Activated naive CD8-positive, alpha-beta T cell treated with anti-CD3 and anti-CD28 coated beads for 36 hours (primary cell): ENCODE measurements at places on chromosomes 3 and 15. TPM values are rescaled to one million over a fixed set of nuclear protein-coding genes. Genes with fewer than 3 reads are reported as not detected.

DNA sequence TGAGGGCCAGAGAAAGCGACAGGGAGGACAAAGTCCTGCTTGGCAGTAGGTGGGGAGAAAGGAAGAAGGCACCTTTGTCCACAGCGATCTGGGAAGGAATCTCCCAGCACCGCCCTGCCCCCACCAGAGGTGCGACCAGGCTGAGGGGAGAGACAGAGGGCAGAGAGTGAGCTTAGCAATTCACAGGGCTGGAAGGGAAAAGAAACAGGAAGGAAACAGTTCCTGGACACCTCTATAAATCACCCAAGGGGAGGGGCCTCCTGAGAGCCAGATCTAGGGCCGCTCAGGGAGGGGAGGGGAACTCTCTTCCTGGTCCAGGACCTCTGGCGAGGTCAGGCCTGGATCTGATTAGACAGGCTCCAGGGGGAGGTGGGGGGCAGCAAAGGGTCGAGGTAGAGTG is 35.4 kb downstream of the RNU5B-1 start:
- no peak overlapping the region for H3K4me3 ChIP-seq
- no peak for DNase-seq
- H3K4me1 ChIP-seq, result no peaks in the 10 kb centered on the region

- H3K4me1 ChIP-seq, result peaks cover 13% of the 10 kb centered on the region
- H3K4me3 ChIP-seq, result no peak overlapping the region
- DNase-seq, result no peak
- H3K36me3 ChIP-seq, result no peaks in the 10 kb centered on the region
Observed at GRCh38 chr3:141379250-141379966, 11.1 kb downstream of the ZBTB38 start.

DNA sequence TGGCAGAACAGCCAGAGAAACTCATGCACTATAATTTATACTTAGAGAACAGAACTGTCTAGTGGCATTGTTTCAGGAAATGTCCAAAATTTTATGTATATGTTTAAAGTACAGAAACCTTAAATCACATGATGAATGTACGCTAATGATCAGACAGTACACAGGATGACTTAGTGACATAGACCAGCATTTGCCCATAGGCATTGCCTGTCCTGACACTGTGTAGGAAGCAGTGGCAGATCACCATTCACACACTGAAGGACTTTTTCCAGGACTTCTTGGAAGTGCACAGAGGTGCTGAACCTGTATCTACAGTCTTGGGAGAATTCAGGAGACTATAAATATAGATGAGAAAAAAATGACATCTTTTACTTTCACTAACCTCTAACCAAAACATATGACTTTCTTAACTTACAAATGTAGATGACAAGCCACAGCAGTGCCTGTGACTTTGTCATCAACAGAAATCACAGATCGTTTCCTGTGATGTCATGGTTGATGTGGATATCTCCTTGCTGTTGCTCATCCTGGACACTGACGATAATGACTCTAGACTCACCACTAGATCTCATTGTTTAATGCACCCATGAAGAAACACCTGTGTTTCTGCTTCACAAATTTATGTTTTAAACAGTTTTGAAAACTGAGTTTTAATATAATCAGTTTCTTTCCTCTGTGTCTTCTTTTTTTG is 183.2 kb downstream of the CACNA2D3 start:
- H3K4me3 ChIP-seq, result no peak overlapping the region
- H3K4me1 ChIP-seq, result peaks cover 2% of the 10 kb centered on the region
- no peak for DNase-seq
- no peaks in the 10 kb centered on the region for H3K36me3 ChIP-seq
- H3K27ac ChIP-seq, result no peak overlapping the region

DNA sequence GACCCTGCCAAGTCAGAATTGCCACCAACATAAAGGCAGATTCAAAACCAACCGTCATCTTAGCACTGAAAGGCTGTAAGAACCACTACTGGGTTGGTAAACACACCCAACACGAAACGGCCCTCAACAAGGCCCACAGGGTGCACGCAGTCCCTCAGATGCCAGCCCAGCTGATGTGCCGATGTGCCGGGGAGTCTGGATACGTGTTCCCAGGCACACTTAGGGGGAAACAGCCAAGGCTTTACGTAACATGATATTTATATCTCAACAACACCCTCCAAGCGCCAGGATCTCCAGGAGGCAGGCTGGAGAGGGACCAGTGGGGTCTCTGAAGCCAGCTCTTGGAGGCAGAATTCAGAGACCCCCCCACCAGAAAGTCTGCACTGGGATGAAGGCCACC is 14.2 kb downstream of the POC1A start:
- peaks cover 16% of the 10 kb centered on the region for H3K36me3 ChIP-seq
- H3K4me3 ChIP-seq, result no peak overlapping the region
- no peak overlapping the region for H3K27ac ChIP-seq
- peaks cover 7% of the 10 kb centered on the region for H3K4me1 ChIP-seq
- no peak for DNase-seq

RETNLB gene
- not detected for total RNA-seq

- no peak for DNase-seq
- H3K36me3 ChIP-seq, result no peaks in the 10 kb centered on the region
- H3K27me3 ChIP-seq, result no peaks in the 10 kb centered on the region
- no peak overlapping the region for H3K27ac ChIP-seq
- no peak overlapping the region for H3K4me3 ChIP-seq
Observed at GRCh38 chr3:191688756-191689433, 227.9 kb downstream of the PYDC2 start.

MAP6D1 gene
- 6.5 TPM for total RNA-seq

- H3K27ac ChIP-seq, result no peak overlapping the region
- no peak for DNase-seq
- H3K4me1 ChIP-seq, result no peaks in the 10 kb centered on the region
- H3K4me3 ChIP-seq, result no peak overlapping the region
Observed at GRCh38 chr3:185687271-185687878, 101.3 kb downstream of the SENP2 start.

- peaks cover 5% of the 10 kb centered on the region for H3K36me3 ChIP-seq
- no peak overlapping the region for H3K4me3 ChIP-seq
- peaks cover 6% of the 10 kb centered on the region for H3K4me1 ChIP-seq
- H3K27ac ChIP-seq, result no peak overlapping the region
- peaks cover 32% of the 10 kb centered on the region for H3K27me3 ChIP-seq
Observed at GRCh38 chr15:48935236-48935635, 28.5 kb downstream of the SHC4 start.

EPB42 gene
- total RNA-seq, result not detected

GRCh38 chr3:72563690-72564370 is 284.4 kb downstream of the SHQ1 start:
- H3K4me1 ChIP-seq, result no peaks in the 10 kb centered on the region
- no peak overlapping the region for H3K4me3 ChIP-seq
- H3K27me3 ChIP-seq, result no peaks in the 10 kb centered on the region
- peaks cover 2% of the 10 kb centered on the region for H3K36me3 ChIP-seq
- H3K27ac ChIP-seq, result no peak overlapping the region
- DNase-seq, result no peak

ATP13A5 gene
- total RNA-seq, result not detected

DNA sequence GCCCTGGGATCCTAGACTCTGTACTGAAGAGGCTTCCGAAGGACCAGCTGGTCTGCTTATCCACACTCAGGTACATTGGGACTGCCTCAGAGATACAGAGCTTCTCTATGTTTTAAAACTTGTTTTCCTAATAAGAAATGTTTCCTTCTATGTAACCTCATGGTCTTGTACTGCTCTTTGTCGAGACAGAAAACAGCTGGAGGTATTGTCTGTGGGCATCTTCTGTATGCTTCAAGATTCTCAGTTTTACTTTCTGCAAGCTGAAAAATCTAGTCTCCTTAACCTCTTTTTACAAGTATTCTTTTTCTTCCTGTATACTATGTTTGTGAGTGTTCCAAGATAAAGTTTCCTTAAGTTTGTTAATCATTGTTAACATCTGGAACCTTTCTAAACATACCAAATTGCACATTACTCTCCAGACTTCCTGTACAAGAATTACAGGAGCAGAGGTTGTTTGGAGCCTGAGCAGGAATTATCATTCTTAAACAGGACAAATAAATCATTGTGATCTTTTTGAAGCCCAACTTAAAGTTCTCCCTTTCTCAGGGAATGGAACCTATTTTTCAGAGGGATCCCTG is 358.3 kb upstream of the CFAP20DC start:
- peaks cover 30% of the 10 kb centered on the region for H3K4me1 ChIP-seq
- no peaks in the 10 kb centered on the region for H3K27me3 ChIP-seq
- H3K4me3 ChIP-seq, result no peak overlapping the region
- no peak for DNase-seq

GRCh38 chr3:164779816-164780215 is 298.5 kb downstream of the SI start:
- no peaks in the 10 kb centered on the region for H3K27me3 ChIP-seq
- H3K36me3 ChIP-seq, result no peaks in the 10 kb centered on the region
- H3K4me3 ChIP-seq, result no peak overlapping the region

DNA sequence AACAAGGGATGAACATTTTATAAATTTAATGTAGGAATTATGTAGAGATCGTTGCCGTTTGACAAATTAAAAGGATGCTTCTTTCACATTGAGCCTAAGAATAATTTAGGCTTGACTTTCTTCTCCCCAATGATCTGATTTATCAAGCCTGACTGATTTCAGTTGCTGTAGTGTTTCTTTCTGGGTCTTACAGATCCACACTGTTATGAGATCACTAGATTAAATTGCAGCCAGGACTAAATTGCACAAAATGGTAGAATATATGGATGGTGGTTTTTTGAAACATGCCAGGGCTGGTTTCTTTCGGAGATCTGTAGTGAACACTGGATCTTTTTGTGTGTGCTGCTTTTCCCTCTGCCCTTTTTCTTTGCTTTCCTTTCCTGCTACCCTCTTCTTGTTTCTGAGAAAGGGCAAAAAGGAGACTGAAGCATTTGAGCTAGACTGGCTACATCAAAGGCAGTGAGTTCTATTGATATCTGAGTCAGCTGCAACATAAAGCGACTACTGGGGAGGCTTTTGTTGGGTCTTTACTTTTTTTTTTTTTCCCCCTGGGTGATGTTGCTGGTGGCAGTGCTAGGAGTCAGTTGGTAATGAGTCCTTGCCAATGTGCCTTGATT is 83.0 kb downstream of the AKAP13 start:
- peaks cover 16% of the 10 kb centered on the region for H3K36me3 ChIP-seq
- no peak overlapping the region for H3K4me3 ChIP-seq
- H3K27ac ChIP-seq, result peak overlapping the region; percentile 66
- no peak for DNase-seq
- peaks cover 53% of the 10 kb centered on the region for H3K4me1 ChIP-seq

GOLGA8T gene
- total RNA-seq, result 0.21 TPM

GRCh38 chr15:79140846-79141570 is 50.4 kb upstream of the RASGRF1 start:
- peaks cover 32% of the 10 kb centered on the region for H3K27me3 ChIP-seq
- H3K4me1 ChIP-seq, result no peaks in the 10 kb centered on the region
- DNase-seq, result no peak
- H3K27ac ChIP-seq, result no peak overlapping the region
- H3K4me3 ChIP-seq, result no peak overlapping the region
- no peaks in the 10 kb centered on the region for H3K36me3 ChIP-seq

CFAP100 gene
- not detected for total RNA-seq

DNA sequence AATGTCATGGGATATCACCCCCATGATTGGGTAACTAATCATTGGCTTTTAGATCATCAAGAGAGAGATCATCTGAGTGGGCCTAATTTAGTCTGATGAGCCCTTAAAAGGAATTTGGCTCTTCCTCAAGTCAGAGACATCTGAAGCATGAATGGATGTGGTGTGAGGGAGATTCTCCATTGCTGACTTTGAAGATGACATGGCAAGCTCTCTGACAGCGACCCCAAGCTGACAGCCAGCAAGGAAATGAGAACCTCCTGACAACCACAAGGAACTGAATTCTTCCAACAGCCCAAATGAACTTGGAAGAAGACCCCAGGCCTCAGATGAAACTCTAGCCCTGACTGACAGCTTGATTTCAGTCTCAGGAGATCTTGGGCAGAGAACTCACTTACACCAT is 108.4 kb upstream of the SPATA12 start:
- no peaks in the 10 kb centered on the region for H3K4me1 ChIP-seq
- no peaks in the 10 kb centered on the region for H3K27me3 ChIP-seq
- H3K27ac ChIP-seq, result no peak overlapping the region
- H3K36me3 ChIP-seq, result no peaks in the 10 kb centered on the region
- no peak for DNase-seq
- H3K4me3 ChIP-seq, result no peak overlapping the region

ZNF774 gene
- total RNA-seq, result 0.82 TPM

- H3K4me3 ChIP-seq, result no peak overlapping the region
- H3K36me3 ChIP-seq, result no peaks in the 10 kb centered on the region
- peaks cover 20% of the 10 kb centered on the region for H3K4me1 ChIP-seq
- no peaks in the 10 kb centered on the region for H3K27me3 ChIP-seq
- DNase-seq, result no peak
Observed at GRCh38 chr3:170352936-170353335, 4.6 kb upstream of the SKIL start.

GRCh38 chr3:141089339-141090152 is 38.4 kb downstream of the SPSB4 start:
- no peak for DNase-seq
- H3K27me3 ChIP-seq, result no peaks in the 10 kb centered on the region
- H3K4me3 ChIP-seq, result no peak overlapping the region
- no peaks in the 10 kb centered on the region for H3K36me3 ChIP-seq

CCR1 gene
- not detected for total RNA-seq

- no peak for DNase-seq
- no peaks in the 10 kb centered on the region for H3K4me1 ChIP-seq
- H3K27me3 ChIP-seq, result peaks cover 7% of the 10 kb centered on the region
- no peak overlapping the region for H3K4me3 ChIP-seq
- H3K27ac ChIP-seq, result no peak overlapping the region
Observed at GRCh38 chr3:37824090-37824953, 37.4 kb upstream of the CTDSPL start.

DNA sequence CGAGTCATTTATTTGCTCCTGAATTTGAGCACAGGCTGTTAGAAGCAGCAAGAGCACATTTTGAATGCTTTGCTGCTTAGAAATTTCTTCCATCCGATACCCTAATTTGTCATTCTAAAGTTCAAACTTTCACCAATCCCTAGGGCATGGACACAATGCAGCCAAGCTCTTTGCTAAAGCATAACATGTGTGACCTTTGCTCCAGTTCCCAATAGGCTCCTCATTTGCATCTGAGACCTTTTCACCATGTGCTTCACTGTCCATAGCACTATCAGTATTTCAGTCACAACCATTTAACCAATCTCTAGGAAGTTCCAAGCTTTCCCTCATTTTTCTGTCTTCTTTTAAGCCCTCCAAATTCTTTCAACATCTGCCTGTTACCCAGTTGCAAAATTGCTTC is 1333.1 kb downstream of the SI start:
- no peak overlapping the region for H3K4me3 ChIP-seq
- no peak overlapping the region for H3K27ac ChIP-seq
- no peaks in the 10 kb centered on the region for H3K27me3 ChIP-seq
- no peaks in the 10 kb centered on the region for H3K36me3 ChIP-seq

EPHB1 gene
- not detected for total RNA-seq

APH1B gene
- total RNA-seq, result 9.3 TPM

DNA sequence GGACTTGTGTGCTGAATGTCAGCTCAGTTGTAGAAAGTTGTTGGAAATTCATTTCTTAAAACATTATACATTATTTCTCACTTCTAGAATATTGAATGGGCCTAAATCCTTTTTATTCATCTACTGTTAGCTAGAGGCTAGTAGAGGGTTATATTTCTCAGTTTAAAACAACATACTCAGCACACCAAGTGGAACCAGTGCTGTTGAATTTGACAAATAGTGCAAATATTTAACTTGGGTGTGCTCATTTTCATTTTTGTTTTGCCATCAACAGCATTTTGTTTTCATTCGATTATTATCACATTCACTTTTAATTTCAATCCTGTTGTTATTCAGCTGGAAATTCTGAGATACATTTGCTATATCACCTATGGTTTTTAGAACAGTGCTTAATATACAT is 269.4 kb upstream of the PEX5L start:
- H3K4me1 ChIP-seq, result no peaks in the 10 kb centered on the region
- H3K27ac ChIP-seq, result no peak overlapping the region
- no peaks in the 10 kb centered on the region for H3K36me3 ChIP-seq
- no peak for DNase-seq

KLHL18 gene
- total RNA-seq, result 42.2 TPM
